ENCODE measurements at places on chromosomes 16 and 17.
A peak's percentile ranks its signal among the peaks of the same experiment; 100 is the strongest.

GRCh38 chr17:28902819-28903545, at the start of gene DHRS13:
DHRS13 (minus strand) TSS chr17:28903079; CDS start chr17:28902944, 135 bp downstream.
- DNase-seq = peak; percentile 93

GRCh38 chr17:50288306-50288705, 14.0 kb downstream of the TMEM92 start:
- no peak for DNase-seq

DNA sequence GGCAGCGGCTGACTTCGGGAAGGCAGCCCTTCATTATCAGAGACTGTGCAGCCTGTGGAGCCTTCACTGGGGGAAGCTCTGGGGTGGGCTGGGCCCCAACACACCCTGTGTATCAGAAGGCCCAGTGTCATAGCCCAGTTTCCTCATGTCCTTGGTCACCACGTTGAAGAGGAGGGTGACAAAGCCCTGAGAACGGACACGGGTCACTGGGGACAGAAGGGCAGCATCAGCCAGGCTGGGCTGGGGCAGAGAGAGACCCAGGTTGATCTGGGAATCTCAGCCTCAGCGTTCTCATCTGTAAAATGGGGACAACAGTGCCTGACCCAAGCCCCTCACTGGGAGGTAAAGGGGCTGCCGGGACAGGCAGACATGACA, 19.3 kb downstream of the B9D1 start:
- DNase-seq = no peak

- peak; percentile 90 for DNase-seq
Measured at GRCh38 chr17:40362696-40363110, 1.8 kb downstream of the GJD3 start.

GRCh38 chr17:60941028-60941427, 263.4 kb downstream of the BCAS3 start:
- no peak for DNase-seq

DNA sequence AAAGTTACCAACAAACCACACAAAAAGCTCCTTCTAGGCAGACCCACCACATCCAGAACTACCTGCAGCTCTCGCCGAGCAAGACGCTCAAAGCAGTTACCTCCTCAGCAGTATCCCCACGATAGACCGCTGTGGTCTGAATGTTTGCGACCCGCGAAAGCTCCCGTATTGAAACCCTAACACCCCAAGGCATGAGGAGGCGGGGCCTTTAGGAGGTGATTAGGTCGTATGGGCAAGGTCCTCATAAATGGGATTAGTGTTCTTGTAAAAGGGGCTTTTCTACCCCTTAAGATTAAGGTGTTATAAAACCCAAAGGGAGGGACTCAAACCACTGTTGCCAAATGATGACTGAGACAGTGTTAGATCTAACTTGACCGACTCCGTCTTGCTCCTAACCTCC, 19.0 kb upstream of the RPH3AL start:
- DNase-seq = no peak

- DNase-seq = no peak
Measured at GRCh38 chr17:59513934-59514841, 51.2 kb upstream of the DHX40 start.

- DNase-seq = peak; percentile 55
Measured at GRCh38 chr17:18981642-18982424, 22.7 kb downstream of the FAM83G start.

- no peak for DNase-seq
Measured at GRCh38 chr16:12349936-12350850, 373.7 kb downstream of the SNX29 start.

GRCh38 chr17:45225051-45225700, 3.5 kb downstream of the FMNL1 start:
- DNase-seq = peak; percentile 81

GRCh38 chr17:61574542-61575351, 16.3 kb downstream of the NACA2 start:
- no peak for DNase-seq

DNA sequence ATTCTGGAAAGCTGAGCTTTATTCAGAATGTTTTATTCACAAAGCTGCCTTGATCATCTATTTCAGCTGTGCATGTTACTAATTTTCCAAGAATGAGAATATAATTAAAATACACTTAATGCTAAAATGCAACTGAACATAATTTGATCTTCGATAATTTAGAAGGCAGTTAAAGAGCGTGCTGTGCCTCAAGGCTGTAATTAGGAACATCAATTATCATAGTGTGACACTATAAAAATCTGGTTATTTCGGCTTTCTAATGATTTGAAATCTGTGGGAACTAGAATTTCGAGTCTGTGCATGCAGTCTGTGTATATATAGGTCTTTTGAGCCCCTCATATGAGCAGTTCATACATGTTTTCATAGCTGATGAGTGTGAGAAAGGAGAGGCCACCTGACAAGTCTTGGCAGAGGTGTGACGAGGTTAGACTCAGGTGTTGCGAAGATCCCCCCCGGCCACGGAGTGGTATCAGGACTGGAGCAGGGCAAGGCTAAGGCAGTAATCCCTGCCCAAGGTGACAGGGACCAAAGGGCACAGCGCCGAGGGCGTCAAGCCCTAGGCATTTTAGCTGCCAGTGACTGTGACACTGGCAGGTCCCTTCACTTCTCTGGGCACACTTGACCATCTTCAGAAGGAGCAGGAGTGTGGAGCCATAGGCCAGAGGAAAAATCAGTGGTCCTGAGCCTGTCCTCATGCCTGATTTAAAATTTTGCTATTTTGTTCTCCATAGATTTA, 328.5 kb downstream of the SNX29 start:
- DNase-seq = no peak

- DNase-seq = no peak
Measured at GRCh38 chr16:83402967-83403366, 404.8 kb upstream of the HSBP1 start.

GRCh38 chr16:61836804-61837393, 199.3 kb downstream of the CDH8 start:
- no peak for DNase-seq

DNA sequence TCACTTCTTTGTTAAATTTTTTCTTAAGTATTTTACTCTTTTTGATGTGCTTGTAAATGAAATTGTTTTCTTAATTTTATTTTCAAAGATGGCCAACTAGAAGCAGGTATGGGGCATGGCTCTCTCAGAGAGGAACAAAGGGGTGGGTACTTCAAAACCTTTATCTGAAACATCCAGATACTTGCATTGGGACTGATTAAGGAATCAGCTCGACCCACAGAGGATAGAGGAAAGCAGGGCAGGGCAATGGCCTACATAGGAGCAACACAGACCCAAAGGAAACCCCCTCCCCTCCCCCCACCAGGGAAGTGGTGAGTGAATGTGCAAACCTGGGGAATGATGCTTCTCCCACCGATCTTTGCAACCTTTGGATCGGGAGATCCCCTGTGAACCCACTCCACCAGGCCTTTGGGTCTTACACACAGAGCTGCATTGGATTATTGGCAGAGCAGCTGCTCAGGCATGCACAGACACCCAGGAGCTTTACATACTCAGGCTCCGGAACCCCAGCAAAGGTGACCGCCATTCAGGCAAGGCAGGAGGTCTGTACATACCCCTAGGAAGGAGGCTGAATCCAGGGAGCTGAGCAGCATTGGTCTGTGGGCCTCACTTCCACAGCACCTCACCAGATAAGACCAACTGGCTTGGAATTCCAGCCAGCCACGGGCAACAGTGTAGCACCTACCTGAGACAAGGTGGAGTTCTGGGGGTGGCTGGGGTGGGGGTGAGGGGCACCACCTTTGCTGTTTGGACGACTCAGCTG, 3.0 kb upstream of the CCR7 start:
- DNase-seq = no peak

GRCh38 chr17:80032614-80033171, 3.0 kb downstream of the TBC1D16 start:
- DNase-seq = no peak

DNA sequence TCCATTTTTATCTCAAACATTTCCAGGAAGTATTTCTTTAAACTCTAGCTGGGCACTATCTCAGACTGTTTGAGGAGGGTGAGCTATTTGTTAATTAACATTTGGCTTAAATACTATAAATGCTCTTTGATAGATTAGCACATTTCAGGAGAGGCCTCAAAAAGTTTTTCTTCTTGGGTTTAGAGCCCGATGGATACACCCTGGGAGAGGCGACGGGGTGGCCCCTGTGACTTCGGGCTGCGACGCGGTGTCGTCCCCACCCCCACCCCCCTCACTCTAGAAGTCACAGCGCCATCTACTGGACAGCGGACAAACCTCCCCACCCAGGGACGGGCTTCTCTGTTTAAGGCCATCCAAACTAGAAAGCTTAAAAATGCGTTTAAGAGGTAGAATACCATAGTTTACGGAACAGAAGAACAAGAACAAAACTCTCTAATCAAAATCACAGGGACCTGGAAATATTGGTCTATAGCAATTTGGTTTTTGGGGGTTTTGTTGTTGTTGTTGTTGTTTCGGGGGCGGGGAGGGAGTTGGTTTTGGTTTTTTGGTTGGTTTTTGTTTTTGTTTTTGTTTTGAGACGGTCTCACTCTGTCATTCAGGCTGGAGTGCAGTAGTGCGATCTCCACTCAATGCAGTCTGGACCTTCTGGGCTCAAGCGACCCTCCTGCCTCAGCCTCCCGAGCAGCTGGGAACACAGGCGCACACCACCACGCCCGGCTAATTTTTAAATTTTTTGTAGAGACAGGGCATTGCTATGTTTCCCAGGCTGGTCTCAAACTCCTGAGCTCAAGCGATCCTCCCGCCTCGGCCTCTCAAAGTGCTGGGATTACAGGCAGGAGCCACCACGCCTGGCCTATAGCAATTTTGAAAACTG, 254.4 kb downstream of the C16orf95 start:
- DNase-seq = peak; percentile 70

- no peak for DNase-seq
Measured at GRCh38 chr16:66335704-66336329, 30.7 kb upstream of the CDH5 start.

DNA sequence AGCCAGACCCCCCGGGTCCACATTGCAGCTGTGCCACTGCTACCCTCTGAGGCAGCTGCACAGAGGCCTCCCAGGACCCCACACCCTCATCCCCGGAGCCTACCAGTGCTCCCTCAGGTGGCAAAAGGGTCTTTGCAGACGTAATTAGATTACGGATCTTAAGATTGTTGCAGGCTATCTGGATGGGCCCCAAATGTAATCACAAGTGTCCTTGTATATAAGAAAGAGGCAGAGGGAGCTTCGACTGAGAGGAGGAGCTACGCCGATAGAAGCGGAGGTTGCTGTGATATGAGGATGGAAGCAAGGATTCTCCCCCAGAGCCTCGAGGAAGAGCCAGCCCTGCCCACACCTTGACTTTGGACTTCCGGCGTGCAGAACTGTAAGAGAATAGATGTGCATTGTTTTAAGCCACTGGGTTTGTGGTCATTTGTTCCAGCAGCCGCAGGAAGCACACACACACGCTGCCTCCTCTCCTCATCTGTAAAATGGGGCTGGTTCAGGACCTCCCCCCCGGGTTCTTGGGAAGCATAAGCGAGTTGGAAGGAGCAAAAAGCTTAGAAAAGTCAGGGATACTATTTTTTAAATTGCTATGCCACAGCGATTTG, 10.5 kb upstream of the RAI1 start:
- no peak for DNase-seq

DNA sequence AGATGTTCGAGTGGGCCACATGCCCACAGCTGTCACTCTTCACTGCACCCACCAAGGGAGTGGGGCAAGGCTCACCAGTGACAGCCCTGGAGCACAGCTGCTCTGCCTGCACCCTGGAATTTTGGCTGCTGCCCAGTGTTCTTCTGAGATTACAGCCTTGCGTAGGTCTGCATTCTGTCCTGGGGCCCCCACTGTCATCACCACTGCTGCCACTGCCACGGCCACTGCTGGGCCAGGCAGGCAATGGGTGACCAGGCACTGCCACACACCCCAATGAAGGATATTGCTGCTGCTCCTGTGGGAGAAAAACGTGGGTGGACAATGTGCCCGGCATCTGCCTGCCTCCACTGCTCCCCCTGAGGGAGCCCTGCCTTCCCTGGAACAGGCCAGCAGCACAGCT, 1717.0 kb downstream of the TP53TG3F start:
- DNase-seq = no peak

GRCh38 chr17:64358261-64358788, 32.3 kb downstream of the PECAM1 start:
- DNase-seq = no peak

GRCh38 chr16:89352091-89352681, 134.7 kb downstream of the ZNF778 start:
- DNase-seq = no peak

DNA sequence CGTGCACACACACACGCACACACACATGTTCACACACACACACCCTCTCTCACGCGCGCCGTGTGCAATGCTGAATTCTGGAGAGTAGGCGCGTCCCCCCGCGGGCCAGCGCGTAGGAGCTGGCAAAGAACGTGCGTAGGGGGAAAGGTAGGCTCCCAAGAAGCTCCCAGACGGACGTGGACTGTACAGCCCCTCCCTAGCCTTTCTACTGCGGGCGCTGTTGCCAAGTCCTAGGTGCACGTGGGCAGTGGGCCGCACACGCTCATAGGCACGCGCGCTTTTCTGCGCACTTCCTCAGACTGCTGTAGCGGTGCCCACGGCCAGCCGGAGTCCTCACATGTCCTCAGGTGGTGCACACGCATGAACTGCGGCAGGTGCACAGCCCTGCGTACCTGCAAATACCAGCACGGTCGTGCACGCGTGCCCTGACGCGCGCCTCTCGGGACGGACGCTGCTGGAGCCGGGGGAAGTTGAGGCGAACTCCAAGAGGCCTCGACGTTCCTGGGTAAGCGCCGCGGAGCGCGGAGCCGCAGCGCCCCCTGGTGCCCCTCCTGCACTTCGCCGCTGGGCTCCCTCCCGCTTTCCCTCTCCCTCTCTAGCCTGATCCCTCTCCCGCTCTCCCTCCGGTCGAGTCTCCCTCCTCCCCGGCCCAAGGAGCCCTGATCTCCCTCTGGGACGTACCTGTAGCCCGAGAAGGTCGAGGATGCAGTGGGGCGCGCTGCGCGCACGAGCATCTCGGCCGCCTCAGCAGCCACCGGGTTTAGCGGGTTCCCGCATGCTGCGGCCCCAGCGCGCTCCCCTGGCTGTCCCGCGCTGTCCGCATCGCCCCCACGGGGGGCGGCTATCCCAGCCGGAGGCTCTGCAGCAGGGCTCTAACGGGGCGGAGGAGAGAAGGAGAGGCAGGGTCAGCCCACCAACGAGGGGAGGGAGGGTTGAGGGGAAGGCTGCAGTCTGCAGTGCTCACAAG, 749 bp downstream of the GRIN2A start:
- DNase-seq = peak; percentile 75

- no peak for DNase-seq
Measured at GRCh38 chr17:79979816-79980215, 55.9 kb downstream of the TBC1D16 start.

DNA sequence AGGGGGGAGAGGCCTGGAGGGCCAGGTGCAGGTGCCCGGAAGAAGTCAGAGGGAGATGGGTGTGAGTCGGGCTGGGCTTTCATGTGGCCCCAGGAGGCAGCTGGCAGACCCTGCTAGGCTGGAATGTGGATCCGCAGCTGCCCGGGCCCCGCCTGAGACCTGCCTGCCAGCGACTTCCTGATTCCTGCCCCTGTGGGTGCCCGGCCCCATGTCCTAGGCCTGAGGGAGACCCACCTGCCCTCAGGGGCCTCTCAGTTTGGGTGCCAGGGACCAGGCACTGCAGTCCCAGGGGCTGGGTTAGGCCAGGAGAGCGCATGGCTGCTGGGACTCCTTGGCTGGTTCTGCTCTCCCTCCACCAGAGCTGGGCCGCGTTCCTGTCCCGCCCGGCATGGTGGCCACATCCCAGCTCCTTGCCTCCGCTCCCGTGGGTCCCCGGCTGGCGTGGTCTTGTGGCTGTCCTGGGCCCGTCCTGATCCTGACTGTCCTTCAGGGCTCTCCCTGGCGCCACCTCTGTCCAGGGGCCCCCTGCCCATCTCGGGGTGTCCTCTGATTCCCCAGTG, 22.1 kb upstream of the SPNS2 start:
- DNase-seq = no peak

- DNase-seq = no peak
Measured at GRCh38 chr16:83068686-83069085, 441.9 kb downstream of the CDH13 start.

GRCh38 chr17:50767030-50767429, 288 bp downstream of the ANKRD40CL start:
- DNase-seq = no peak
